ENCODE measurements at places on chromosomes 5 and 9.

GRCh38 chr5:171632616-171633015, 153.0 kb upstream of the SMIM23 start:
- DNase-seq, result no peak

DNA sequence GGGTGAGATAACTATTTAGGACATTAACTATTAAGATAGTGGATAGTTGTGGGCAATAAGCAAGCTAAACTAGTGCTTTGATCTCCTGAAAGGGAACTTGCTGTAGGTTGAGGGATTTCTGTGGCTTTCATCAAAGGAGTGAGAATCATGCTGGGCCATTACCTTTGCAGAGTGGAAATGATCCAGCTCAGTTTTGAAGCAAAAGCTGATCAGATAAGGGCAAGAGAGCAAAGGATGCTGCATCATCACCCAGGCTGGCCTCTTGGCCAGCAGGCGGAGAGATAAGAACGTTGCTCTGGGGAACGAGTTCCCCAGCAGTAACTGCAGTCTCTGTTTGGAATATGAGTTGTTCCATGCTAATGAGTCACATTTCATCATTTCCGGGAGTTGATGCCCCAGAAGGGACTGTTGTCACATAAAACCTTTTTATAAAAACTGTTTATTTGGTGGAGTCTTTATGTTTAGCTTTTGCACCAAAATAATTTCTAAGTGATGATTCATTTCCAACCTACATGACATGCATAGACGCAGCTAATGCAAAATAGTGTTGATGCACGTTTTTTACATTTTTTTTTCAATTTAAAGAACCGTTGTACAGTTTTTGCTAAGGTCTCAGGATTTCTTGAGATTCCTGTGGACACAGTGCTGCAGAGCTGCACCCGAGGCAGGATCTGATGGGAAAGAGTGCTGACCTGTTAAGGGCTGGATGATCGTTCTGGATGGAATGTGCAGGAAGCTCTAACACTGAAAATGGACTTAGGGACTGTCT, 99.3 kb downstream of the ACTBL2 start:
- DNase-seq, result no peak

DNA sequence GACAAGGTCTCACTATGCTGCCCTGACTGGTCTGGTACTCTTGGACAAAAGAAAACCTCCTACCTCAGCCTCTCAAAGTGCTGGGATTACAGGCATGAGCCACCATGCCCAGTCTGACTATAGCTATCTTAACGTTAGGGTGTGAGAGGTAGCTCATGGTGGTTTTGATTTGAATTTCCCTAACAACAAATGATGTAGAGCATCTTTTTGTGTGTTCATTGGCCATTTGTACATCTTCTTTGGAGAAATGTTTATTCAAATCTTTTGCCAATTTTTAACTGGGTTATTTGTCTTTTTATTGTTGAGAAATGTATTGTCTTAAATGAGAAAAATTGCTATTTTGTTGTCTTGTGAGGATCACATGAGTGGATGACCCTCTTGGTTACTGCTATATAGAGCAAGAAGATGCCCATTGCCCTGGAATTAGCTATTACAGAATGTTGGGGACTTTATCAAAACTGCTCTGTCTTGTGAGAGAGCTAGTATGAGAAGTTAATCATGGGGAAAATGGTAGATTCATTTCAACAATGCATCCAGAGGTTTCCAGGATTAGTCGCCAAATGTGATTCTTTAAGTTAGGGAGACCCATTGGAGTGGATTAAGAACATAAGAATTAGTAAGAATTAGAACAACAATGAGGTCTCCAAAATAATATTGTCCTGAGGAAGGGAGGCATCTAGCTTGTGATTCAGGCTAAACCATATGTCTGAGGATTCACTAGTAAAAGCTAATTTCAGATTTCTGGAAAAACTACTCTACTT, 124.3 kb upstream of the MOCS2 start:
- DNase-seq, result no peak

DNA sequence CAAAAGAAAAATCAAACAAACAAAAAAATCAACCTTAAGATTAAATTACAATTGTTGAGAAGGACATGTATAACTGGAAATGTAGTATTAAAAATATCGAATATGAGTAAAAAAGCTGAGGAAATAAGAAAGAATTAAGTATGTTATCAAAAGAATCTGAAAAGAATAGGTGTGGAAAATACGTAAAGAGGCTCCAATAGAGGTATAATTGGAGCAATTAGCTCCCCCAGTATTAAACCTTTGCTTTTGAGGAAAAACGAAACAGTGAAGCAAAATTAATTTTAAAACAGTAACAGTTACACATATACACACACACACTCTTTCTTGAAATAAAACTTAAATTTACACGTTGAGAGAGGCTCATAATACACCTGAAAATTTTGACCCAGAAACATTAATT, 578.7 kb upstream of the ADAMTS16 start:
- no peak for DNase-seq

Measured in hematopoietic multipotent progenitor cell (in vitro differentiated cells).